ENCODE measurements at places on chromosomes 12 and 14.

GRCh38 chr14:65239143-65239937, 137.0 kb upstream of the MAX start:
- no peak for DNase-seq

GRCh38 chr12:46944088-46944487, 118.3 kb upstream of the SLC38A4 start:
- DNase-seq, result no peak

DNA sequence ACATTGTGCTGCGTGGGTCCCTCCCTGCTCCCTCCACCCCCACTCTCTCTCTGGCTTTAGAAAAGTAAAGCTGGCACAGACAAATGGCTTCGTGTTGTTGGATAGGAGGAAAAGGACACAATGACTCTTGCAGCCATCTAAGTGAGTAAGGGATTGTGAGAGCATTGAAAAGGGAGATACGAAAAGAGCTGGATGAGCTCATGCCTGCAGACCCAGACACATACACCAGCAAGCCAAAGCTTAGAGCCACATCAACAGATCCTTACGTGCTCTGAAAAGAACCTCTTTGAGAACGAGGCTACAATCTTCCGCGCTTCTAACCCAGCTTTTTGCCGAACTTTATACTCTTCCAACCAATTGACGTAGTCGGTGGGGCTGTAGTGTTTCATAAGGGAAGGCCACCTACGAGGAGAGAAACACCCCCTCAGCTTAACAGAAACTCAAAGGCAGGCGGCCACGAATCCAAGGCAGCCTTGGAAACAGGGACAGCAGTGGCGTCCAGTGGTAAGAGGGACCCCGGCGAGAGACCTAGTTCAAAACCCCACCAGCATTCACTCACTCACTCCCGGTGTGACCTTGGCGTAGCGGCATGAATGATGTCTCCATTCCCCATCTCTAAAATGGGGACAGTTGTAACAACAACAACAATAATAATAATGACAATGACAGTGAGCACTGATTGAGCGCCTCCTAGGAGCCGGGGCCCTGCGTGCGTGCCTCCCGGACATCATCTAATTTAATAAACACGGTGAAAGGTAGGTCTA, 1.1 kb downstream of the FBXO21 start:
- no peak for DNase-seq

DNA sequence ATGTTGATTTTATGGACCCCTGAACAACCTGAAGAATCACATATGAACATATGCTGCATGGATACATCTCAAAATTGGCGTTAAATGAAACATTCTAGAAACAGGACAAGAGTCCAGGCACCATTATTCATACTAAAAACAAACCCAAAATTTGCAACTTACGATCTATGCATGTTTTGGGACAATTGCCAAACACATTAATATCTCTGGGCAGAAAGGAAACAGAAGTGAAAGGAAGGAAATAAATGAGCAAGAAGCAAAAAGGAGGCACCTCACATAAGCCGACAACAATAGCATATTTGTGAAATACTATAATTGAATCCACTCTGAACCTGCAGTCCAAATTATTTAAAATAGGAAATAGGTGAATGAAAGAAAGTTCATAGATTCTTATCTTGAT, 1505.3 kb downstream of the AACS start:
- DNase-seq, result no peak

- DNase-seq, result no peak
These were observed 59.5 kb upstream of the CHGA start for GRCh38 chr14:92863286-92864080.

DNA sequence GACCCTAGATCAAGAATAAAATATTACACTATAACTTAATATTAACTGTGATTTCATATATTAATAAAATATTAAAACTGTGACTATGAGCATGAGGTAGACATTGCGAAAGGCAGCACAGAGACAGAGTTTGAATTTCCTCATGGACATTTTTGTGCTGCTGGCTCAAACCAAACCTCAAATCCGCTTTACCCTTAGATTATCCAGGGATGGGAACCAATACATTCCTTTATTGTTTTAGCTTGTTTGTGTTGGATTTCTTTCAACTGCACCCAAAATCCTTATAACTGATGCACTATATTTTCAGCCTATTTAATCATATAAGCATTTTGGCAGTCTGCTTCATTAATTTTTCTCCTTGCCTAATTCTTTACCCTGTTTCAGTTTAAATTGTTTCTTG, 436.7 kb downstream of the ATP23 start:
- no peak for DNase-seq

Data from GM20000 (cell line).